EH (cell line): ENCODE measurements at places on chromosomes 12 and 14.

DNA sequence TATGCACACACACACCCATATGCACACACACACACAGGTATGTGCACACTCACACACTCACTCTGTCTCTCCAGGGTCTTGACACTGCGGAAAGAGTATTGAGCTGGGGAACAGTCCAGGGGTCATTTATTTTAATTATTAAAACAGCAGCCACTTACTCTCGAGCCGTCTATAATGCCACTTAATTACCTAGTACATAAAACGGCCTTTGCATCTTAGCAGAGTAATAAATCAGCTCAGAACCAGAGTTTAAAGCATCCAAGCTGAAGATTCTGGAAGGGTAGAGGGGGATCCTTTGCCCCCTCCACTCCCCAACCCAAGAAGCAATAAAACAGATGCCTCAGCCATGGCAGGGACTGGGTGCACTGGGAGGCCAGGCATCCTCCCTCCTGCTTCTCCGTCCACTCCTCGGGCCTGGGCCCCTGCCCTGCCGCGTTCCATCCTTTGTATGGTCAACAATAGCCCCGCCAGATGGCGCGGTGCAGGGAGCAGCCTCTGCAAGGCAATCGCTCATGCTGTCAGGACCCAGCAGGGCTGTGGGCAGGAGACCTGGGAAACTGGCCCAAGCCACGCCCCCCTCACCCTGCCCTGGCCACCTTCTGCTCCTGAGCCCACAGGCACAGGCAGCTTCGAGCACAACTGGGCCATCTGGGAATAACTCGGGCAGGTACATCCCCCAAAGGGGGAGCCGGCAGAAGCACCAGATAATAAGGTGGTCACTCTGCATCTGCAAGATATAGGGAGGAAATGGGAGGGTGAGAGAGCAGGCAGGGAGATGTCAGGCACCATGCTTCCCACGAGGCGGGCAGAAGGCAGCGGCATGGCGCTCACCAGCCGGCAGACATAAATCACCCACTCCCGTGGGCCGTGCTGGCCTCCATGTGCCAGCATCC, 40.9 kb downstream of the CCDC85C start:
- DNase-seq = peak; percentile 50

DNA sequence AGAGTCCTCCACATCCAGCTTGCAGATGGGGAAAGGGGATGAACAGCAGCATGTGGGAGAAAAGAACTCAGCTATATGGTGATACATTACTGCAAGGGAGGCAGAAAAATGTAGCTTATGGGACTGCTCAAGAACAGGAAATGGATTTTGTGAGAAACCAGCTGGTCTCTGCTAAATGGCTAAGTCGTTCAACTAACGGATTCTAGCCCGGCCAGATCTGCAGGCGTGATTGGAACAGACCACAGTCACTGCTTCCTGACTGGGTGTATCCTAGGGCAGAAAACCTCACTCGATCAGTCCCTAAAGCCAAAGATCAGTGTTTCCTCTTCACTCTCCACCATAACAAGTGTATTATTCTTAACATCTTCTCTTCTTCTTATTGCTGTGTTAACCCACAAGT, 8.1 kb upstream of the PTGDR start:
- DNase-seq = no peak

GRCh38 chr14:105070760-105071137, 5.5 kb upstream of the GPR132 start:
- DNase-seq = no peak

GRCh38 chr12:39205969-39206368, 237.0 kb downstream of the KIF21A start:
- no peak for DNase-seq

GRCh38 chr14:35867280-35867629, 41.1 kb downstream of the BRMS1L start:
- peak; percentile 57 for DNase-seq

DNA sequence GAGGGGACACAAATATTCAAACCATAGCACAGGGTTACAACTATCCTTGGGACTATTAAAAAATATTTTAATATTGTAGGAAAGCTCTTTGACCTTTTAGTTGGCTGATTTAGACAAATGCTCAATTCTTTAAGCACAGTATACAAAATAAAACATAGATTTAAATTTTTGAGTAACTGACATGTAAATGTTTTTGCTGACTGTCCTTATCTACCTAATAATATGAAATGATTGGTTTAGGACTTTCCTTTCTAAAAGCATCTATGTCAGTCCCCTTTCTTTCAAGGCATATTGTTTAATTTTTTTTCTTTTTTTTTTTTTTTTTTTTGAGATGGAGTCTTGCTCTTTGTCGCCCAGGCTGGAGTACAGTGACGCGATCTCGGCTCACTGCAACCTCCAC, 16.5 kb upstream of the OR6J1 start:
- DNase-seq = no peak

DNA sequence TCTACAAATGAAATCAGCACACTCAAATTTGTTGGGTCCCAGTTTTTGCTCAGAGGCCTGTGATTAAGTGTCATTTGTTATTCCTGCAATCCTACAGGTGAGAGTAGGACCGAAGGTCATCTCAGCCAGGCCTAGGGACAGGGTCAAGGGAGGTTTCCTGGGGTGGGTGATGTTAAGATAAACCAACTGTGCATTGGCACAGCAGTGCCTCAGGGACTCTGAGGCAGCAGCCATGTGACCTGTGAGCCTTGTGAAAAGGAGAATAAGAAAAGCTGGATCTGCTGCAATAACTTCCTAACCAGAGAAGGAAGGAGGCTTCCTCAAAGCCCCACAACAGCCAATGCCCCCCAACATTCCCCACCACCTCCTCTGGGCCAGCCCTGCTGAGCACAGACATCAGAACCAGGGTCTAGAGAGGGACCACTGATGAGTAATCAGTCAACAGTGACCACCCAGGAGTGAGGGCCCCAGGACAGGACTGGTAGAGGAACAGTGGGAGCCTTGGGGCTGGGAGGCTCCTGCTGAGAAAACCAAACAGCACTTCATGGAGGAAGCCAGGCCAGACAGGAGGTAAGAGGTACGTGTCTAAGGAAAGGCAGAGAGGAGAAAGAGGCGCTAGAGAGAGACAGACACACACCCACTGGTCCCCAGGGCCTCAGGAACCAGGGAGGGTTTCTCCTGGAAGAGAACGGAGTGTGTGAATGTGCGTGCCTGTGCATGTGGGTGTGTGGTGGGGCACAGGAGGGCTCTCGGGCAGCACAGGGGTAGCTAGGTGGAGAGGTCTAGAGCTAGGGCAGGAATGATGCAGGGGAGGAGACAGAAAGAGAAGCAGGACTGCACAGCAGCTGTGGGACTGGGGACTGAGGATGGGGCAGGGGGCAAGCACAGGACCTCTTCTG, 82.4 kb downstream of the ITPK1 start:
- no peak for DNase-seq
